ENCODE measurements at places on chromosomes 11 and 22. TPM values are rescaled to one million over a fixed set of nuclear protein-coding genes. Genes with fewer than 3 reads are reported as not detected.
A peak's percentile ranks its signal among the peaks of the same experiment; 100 is the strongest.

- no peak overlapping the region for H3K4me3 ChIP-seq
- no peaks in the 10 kb centered on the region for H3K27me3 ChIP-seq
- peak; percentile 62 for DNase-seq
- peak overlapping the region; percentile 78 for H3K27ac ChIP-seq
- H3K4me1 ChIP-seq, result peaks cover 37% of the 10 kb centered on the region
Observed at GRCh38 chr22:37547251-37547741, 13.0 kb upstream of the CDC42EP1 start.

GRCh38 chr11:108805030-108805429 lies 140.2 kb downstream of the DDX10 start:
- no peaks in the 10 kb centered on the region for H3K27me3 ChIP-seq
- H3K36me3 ChIP-seq, result no peaks in the 10 kb centered on the region
- peaks cover 17% of the 10 kb centered on the region for H3K4me1 ChIP-seq
- DNase-seq, result no peak
- H3K27ac ChIP-seq, result no peak overlapping the region

DNA sequence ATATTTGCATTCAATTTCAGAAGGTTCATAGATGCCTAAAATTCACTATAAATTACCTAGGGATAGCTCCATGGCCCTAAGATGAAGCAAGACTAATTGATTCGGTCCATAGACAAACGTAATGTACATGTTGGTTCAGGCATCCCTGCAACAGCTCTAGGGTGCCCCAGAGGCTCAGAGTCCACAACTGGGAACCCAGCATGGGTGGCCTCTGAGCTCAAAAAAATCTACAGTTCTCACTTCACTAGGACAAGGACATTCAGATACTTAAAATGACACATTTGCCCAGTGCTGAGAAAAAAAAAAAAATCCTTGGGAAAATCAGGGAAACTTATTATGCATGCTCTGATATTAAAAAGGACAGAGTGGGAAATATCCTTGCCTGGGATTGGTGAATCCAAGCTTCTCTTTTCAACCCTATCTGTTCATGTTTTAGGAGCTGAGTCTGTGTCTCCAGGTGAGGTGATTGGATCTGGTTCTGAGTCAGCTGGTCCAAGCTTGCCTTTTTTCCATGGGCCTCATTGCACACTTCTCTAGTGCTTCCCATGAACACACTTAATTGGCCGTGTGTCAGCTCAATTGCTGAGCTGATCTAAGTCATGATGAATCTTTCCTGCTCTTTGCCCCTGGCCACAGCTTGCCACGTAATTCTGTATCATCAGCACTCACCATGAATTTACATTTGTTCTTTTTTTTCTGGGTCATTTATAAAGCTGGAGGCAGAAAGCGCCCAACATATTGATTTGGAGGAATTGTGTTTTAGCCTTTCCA lies 116.3 kb upstream of the RCN1 start:
- peaks cover 13% of the 10 kb centered on the region for H3K4me1 ChIP-seq
- H3K36me3 ChIP-seq, result no peaks in the 10 kb centered on the region
- H3K4me3 ChIP-seq, result no peak overlapping the region
- peak; percentile 97 for DNase-seq
- peak overlapping the region; percentile 36 for H3K27ac ChIP-seq

The CDHR5 gene
- total RNA-seq, result not detected

DNA sequence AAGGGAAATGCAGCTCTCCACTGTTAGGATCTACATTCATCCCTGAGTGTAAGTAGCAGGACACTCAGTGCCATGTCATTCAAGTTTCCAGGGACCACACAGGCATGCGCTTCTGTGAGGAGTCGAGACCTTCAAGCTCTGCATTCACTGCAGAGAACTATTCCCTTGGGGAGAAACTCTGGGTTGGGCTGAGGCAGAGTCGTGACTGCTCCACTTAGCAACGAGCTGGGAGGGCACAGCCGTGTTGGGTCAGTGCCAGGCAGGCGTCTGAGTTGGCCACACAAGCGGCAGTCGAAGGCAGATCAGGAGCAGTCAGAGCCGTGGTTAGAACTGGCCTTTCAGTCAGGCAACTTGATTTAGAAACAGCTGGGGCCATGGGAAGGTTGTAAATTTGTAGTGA lies 14.7 kb downstream of the MPEG1 start:
- H3K4me3 ChIP-seq, result no peak overlapping the region
- DNase-seq, result peak; percentile 64
- H3K27me3 ChIP-seq, result peaks cover 8% of the 10 kb centered on the region
- H3K4me1 ChIP-seq, result no peaks in the 10 kb centered on the region

The SCGB1D2 gene
- not detected for total RNA-seq

The FADS1 gene
- total RNA-seq, result 44.9 TPM

Data from GM23248 (cell line).